ENCODE measurements at places on chromosomes 7 and 10.

DNA sequence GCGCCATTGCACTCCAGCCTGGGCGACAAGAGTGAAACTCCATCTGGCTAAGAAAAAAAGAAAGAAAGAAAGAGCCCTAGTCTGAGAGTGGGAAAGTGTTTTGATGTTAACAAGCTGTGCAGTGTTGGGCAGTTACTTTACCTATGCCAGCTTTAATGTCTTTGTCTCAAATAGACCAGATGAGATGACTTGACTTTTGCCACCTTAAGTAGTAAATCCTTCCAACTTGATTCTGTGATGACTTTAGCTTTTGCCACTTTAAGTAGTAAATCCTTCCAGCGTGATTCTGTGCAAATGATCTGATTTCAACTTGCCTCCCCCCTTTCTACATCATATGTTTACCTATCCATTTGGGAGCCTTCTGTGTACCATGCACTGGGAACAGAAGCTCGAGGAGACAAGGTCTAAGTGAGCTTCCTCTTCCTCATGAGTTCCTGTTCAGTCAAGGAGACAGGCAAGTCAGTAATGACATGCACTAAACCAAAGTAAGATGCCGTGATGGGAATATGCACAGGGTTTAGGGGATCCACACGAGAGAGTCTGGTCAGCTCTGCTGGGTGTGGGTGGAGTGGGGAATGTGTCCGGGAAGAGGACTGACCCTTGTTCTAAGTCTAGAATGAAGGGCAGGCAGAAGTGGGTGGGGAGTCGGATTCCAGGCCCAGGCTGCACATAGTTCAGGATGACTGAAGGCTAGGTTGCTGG, 17.2 kb downstream of the INPP5F start:
- DNase-seq, result no peak

DNA sequence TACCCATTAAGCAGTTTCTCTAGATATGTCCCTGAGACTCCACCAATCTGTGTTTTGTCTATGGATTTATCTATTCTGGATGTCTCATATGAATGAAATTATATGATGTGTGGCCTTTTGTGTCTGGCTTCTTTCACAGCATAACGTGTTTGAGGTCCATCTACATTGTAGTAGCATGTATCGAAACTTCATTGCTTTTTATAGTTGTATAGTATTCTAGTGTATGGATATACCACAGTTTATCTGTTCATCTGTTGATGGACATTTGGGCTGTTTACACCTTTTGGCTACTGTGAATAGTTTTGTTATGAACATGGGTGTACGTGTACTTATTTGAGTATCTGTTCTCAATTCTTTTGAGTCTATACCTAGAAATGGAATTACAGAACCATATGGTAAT, 9.6 kb downstream of the KAT6B start:
- no peak for DNase-seq

- no peak for DNase-seq
Measured at GRCh38 chr10:60135020-60135419, 228.7 kb upstream of the CCDC6 start.

DNA sequence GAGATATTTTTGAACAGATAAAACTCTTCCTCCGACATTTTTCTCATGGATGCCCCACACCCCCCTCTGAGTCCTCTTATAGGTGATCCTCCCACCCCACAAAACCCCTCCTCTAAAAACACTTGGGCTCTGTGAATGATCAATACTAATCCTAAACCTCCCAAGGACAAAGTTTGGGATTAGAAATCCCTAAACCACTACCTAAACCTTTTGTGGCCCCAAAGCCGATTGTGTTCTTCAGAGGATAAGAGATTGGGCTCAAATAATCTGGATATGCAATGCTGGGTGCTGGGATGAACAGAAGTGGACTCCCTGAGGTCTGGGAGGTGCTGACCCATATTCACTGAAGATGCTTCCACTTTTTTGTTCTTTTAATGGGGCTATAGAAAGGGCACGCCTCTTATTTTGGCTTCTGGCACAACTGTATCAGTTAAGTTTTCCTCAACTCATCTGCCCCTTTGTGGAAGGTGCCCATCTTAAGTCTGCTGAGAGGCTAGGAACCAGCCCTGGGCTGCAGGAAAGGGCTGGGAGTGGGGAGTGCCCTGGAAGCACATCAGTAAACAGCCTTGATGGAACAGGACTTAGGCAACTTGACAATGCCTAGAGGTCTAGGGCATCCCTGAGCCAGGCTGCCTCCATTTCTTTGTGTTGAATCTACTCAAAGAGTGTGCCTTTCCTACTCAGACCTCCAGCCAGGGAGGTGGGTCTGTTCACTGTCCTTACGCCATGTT, at the start of gene OPN1SW:
OPN1SW (minus strand) TSS at position 51 of the 731 bp plus-strand sequence; CDS start at position 38, 13 bp downstream.
- DNase-seq, result no peak

- DNase-seq, result no peak
Measured at GRCh38 chr7:23074443-23075261, 30.9 kb upstream of the KLHL7 start.

DNA sequence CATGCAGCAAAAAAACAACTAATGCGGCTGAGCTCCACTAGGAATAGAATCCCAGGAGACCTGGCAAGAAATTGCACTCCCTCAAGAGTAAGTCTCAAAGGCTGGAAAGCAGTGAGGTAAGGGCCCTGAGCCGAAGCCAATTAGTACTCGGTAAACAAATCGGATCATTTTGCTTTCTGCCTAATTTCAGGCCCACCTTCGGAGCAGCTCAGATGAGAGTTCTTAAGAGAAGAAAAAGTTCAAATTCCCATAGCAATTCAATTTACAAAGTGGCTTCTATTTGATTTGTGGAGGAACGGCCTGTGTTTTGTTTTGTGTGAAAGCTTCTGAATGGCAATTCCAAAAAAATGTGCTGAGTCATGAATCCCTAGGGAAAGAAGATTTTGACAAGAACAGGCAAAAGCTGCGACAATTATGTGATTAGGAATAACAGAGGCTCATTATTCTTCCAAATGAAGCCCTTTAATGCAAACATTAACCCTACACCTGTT, 60.9 kb downstream of the SLC16A9 start:
- no peak for DNase-seq

DNA sequence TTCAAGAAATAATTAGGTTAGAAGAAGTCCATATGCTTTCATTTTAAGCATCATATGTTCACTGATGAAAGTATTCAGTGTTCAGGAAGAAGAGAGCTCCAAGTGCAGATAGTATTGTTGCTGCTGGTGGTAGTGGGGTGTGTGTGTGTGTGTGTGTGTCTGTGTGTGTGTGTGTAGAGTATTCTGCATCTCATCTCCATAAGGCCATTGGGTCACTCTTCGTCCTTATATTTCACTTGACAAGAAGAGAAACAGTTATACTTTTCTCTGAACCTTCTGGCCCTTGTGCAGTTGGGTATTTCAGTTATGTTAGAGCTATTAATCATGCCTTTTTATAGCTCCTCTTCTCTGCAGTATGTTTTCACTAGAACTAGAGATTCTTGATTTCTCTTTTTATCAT, 26.2 kb downstream of the ADAM22 start:
- no peak for DNase-seq

GRCh38 chr7:50321487-50322067, 17.1 kb downstream of the IKZF1 start:
- no peak for DNase-seq

- no peak for DNase-seq
Measured at GRCh38 chr7:123661765-123662164, 6.1 kb downstream of the LMOD2 start.

DNA sequence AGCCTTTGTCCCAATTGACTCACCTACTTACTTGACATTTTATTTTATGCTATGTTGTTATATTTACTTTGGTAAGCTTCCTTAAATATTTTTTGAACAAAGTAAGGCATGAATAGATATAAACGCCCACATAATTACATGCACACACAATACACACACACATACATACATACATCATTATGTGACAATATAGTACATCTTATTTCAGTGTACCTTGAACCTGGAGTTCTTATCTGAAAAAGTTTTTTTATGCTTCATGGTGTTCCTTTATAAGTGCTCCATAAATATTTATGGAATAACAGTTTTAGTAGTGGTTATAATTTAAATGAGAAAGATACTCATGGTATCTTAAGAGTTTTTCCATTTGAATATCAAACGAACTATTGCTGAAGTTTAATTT, 102.8 kb upstream of the MTPN start:
- DNase-seq, result no peak
